ENCODE measurements at places on chromosomes 3 and 15.

DNA sequence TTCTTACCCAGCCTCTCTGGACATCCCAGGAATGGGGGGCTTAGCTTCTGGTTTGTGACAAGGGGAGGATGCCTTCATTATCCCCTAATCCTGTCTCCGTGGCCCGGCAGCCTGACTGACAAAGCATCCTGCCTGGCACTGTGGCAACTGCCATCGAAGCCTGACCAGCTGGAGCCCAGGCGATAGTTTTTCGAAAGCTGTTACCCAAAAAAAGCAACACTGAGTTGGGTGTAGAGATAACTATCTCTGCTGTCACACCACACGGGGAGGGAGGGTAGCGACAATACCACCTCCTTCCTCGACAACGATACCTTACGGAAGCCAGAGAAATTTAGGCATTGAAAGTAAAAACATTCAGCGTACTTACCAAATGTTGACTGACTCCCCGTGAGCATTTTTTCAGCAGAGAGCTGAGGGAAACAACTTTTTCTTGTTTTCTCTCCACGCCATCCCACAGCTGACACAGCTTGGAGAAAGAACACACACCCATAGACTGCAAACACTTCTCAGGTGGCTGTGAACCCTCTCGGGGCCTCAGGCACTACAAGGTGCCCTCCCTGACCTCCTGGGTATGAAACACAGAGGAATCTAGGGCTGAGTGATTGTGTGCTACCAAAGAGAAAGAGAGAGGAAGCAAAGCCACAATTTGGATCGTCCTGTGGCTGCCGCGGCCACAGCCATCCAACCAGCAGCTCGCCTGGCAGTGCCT lies 361.9 kb upstream of the ICE2 start:
- DNase-seq, result peak; percentile 6

DNA sequence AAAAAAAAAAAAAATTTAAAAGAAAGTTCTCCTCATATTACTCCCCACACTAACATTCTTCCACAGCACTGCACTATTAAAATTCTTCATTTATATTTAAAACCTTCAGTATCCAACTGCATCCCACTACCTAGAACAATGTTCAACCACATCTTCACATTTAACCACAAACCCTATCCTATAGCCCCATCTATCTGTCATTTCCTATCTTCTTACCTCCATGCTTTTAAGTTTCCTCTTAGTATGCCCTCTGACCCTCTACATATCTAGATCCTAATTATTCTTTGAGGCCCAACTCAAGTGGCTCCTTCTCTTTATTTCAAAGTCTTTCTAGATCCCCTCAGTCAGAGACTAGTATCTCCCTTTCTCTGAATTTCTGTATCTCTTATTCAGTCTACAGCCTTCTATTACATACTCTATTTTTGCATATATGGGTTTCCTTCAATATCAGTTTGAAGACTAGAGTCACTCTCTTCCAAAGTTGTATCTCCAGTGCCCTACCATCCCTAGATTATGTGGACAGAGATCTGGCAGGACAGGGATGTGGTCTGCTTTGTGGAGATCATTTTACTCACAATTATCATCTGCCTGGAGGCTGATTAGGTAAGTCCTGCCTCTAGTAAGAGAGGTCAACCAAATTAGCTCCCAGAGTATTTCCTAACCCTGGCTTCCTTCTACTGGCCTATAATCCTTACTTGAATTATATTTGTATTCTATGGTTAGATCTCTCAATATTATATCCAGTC lies 1.4 kb downstream of the CIAO2A start:
- DNase-seq, result no peak

DNA sequence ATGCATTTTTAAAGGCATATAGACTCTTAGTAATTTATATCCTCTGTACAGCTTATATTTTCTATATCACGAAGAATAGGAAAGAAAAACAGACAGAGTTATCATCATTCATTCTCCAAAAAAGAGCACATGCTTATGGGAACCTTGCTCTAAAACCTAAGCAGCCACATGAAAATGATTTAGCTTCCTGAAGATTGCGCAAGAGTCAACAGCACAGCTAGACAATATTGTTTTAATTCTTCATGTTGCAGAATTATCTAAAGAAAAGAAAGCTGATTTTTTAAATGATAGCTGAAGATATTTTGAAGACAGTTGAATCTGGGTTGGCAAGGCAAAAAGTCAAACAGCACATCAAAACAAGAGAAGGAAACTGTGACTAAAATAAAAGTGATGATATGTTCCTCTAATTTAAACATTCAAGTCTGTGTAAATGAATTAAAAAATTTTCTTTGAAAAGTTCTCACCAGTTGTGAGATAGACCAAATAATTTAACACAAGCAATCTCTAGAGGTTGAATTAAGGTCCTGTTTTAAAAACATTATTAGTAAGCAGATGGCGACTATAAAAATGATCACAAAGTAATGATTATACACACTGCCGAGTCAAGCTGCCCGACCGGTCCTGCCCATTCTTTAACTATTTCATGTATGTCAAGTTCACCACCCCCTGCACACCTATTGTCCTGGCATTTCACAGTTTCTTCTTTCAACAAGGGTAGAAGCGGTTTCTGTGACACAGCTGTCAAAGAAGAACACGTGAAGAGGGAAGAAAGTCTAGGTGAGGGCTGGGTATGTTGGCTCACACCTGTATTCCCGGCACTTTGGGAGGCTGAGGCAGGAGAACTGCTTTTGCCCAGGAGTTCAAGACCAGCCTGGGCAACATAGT lies 74.2 kb upstream of the BHLHE40 start:
- peak; percentile 57 for DNase-seq

- DNase-seq, result no peak
Measured at GRCh38 chr3:85252686-85253085, 293.9 kb downstream of the CADM2 start.

DNA sequence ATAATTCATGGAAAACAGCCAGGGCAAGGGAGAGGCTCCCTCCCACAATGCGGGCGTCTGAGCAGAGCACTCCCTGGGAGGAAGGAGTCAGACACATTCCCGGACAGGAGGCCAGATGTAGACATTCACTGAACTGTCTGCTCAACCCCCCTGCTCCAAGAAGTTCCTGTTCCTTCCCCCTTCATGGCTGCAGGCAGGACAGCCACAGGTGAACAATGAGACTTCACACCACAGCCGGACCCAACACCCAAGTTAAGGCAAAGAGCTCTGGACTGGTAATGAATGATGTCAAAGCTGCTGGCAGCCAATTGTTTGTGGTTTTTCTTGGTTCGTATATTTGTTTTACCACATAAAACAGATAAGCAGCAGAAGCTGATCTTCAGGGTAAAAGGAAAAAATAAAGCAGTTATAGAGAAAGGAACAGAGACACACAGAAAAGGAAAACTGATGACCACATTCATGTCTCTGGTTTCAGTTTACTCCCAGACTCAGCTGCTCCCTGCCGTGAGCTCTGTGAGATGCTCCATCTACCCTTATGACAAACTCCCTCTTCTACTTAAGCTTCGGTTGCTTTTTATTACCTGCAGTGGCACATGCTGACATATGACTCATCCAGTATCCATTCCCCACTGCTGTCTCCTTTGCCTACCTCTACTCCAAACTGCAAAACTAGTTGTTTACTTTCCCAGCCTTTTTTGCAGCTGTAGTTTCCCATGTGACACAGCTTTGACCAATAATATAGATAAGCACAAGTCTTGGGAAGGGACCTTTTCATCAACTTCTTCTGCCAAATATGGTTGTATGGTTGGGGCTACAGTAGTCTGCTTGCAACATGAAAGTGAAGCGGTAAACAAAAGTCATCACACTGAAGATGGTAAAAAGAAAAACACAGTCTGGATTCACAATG lies 33.1 kb downstream of the DZIP1L start:
- peak; percentile 97 for DNase-seq

GRCh38 chr3:171772427-171773056 lies 37.7 kb downstream of the PLD1 start:
- DNase-seq, result peak; percentile 73

- no peak for DNase-seq
Measured at GRCh38 chr3:28150465-28151206, 90.8 kb upstream of the CMC1 start.

GRCh38 chr15:82044373-82045178 lies 1.2 kb downstream of the MEX3B start:
- peak; percentile 68 for DNase-seq
